NCI-H2029 (cell line): ENCODE measurements at places on chromosomes 6 and 20.

DNA sequence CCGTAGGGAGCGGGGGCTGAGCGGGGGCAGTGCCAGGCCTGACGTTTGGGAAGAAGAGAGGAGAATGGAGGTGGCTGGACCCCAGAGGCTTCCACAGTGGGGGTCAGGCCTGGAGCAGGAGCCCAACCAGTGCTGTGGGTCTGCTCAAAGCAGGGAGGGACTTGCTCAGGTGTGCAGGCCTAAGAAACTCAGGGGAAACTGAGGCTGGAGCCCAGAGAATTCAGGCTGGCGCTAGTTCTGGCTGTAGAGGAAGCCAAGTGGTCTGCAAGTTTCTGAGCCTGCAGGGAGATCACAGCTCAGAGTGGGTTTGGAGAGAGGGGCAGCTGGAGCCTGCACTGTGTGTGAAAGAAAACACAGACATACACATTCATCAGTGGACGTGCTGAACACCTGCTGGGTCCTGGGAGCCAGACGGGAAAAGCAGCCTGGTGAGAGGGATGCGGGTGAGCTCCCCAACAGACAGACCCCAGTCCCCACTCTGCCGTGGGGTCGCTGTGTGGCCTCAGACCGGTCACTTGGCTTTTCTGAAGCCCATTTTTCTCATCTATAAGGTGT, 17.7 kb upstream of the FOXP4 start:
- no peak for DNase-seq

DNA sequence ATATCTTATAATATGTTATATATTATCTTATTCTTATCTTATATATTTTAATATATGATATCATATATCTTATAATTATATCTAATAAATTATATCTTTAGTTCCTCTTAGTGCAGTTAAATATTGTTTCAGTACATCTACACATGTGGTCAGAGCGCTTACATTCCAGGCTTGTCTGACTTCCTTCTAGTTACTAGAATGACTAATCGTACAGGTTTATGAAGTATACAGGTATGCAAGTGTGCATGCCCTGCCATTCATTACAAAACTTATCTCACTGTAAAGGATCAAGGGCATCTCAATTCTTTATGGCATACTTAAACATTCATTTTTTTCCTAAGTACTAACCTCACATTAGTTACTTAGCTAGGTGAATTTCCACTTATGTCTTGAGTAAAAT, 1278.0 kb upstream of the MAP3K7 start:
- no peak for DNase-seq

- no peak for DNase-seq
Measured at GRCh38 chr6:84177241-84177640, 50.2 kb downstream of the CEP162 start.

DNA sequence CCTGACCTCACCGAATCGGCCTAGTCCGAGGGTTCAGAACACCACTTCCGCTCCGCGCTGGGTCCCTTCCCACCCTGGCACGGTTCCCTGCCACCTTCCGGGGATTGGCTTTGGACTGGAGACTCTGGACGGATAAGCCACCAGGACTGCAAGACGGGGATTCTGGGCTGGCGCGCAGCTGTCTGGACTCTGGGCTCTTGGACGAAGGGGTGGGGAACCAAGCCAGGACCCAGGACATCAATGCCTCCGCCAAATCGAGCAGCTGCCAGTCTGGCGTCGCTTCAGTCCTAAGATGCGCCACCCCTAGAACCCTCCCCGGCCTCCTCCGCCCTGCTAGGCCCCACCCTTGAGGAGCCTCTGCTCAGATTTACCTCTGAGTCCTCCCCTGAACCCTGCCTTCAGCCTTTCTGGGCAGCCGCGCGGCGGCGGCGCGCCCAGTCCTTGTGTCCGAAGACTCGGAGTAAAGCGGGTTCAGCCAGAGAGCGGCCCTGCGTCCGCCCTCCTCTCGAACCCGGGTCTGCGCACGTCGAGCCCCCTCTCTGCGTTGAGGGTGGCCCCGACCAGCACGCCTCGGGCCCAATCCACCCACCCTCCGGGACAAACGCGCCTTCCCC, 1.2 kb downstream of the KCNK17 start:
- no peak for DNase-seq

- peak; percentile 39 for DNase-seq
Measured at GRCh38 chr6:36340618-36341454, 4.1 kb upstream of the BNIP5 start.
